ENCODE measurements at places on chromosomes 12 and 14.

DNA sequence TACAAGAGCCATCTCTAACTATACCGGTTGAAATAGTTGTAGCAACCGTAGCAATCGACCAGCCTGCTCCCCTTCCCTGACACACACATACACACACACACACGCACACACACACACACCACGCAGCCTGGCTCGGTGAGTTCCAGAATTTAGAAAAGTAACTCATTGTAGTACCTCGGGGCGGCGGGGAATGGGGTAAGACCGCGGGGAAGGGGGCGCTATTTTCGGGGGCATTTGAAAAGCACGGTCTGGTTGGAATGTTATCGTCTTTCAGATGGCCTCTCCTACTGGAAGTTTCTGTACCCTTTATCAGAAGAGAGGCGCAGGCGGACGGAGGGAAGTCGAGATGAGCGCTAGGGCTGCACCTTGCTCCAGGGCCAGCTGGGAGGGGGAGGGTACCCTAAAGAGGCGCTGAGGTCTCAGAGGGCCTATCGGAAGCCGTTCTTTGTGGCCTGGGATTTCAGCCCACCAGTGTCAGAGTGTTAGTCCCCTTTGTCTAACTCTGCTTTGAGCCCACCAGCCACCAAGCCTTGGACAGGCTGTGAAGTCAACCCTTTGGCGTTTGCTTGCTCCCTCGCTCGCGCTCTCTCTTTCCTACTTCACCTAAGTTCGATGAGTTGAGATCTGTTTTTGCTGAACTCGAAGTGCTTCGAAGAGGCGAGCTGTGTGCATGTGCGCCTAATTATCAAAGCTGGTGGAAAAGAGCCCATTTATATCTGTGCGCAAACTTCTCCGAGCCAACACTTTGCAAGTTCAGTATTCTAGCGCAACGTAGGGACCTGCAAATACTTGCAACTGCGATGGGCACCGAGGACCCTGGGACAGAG is 837 bp downstream of the COL2A1 start:
- DNase-seq: no peak

- DNase-seq: no peak
Measured at GRCh38 chr12:121799156-121799841, 4.5 kb upstream of the SETD1B start.

- DNase-seq: no peak
Measured at GRCh38 chr12:57138526-57139272, 8.7 kb downstream of the LRP1-AS start.

- no peak for DNase-seq
Measured at GRCh38 chr12:13973996-13974395, 7.4 kb downstream of the GRIN2B start.

GRCh38 chr14:28709571-28710305 is 56.8 kb upstream of the FOXG1 start:
- no peak for DNase-seq

DNA sequence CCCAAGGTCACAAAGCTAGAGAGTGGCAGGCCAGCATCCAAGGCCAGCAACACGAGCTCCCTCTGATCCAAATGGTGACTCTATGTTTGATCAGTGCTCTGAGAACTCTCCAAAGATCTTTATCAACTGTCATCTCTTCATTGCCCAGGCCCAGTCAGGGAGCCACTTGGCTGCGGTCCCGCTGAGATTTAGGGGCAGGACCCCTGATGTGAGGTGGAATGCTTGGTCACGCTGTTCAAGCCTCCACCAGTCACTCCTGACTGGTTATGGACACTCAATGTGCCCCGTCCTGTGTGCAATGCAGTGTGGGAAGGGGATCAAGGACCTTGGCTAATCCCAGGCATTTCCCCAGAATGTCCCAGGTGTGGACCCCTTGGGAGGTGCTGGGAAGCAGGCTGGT is 19.8 kb upstream of the TCL1B start:
- DNase-seq: no peak

- peak; percentile 23 for DNase-seq
Measured at GRCh38 chr12:32399370-32400113, at the start of gene FGD4. Gene FGD4 (plus strand): TSS chr12:32399558.

DNA sequence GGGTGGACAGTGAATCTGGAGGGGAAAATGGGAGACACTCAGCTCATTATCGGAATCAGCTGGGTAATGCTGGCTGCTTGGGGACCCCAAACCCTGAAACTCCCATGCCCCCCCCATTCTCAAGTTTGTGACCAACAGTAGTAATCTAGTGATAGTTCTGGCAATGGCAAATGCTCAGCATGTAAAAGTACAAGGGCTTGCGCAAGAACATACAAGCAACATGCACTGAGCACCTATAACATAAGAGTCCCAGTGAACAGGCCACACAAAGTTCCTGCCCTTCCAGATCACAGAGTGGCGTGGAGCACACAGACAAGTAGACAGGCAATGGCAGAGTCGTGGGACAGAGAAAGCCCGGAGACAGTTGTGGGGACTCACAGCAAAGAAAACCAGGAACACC is 407.9 kb downstream of the MED13L start:
- DNase-seq: no peak

DNA sequence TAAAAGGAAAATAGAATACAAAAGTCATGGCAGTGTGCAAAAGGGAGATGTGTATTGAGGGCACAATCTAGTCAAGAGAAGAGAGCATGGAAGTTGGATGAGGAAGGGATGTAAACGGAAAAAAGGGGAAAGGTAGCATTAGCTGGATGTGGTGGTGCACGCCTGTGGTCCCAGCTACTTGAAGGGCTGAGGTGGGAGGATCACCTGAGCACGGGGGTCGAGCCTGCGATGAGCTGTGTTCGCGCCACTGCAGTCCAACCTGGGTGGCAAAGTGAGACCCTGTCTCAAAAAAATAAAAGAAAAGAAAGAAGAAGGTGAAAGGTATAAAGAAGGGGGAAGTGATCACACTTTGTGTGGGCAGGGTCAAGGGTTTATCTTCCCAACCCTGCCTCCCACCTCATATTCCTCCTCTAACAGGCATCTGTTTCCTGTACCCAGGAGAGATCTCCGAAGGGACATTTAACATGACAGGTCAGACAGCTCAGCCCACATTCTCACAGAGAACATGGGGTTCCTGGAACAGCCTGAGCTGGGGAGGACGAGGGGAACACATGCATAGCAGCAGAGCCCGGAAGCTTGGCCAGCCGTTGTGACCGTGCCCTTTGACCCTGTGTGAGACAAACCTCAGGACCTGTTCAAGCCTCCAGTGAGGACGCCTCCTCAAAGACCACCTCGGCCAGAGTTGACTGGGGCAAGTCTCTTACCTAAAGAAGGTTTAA is 8.9 kb downstream of the RNASE11 start:
- DNase-seq: no peak
